DMS79 treated with DMSO at 0.1 percent for 48 hours (cell line): ENCODE measurements at places on chromosomes 6 and 20.

GRCh38 chr6:163659803-163660202 is 245.3 kb downstream of the QKI start:
- DNase-seq = no peak

DNA sequence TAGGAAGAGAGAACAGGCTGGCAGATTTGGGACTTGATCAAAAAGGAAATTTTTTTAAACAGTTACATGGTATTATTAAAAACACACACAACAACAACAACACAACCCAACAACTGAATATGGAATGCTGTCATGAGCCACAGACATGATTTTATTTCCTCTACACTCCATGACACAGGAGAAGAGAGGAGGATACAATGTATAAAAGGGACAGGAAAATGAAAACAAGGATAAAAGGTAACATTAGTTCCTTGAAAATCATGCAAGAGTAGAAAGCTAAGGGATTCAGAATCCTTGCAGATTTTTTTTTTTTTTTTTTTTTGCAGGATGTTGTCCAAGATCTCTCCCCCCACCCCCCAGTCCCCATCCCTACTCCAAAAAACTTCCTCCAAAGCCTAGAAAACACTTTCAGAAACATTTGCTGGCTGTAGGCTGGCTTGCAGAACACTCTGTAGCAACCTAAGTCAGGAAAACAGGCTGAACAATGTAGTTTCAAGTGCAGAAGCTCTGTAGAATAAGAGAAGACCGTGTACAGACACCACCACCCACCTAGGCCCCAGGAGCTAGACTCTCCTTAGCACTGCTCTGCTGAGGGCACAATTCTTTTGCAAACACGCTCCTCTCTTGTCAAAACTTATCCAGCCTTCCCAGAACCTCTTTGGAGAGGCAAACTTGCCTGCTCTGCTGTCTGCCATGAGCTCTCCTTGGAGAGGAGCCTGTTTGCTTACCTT is 845 bp downstream of the ZMYND8 start:
- DNase-seq = no peak

GRCh38 chr20:50038169-50038568 is 55.4 kb downstream of the SNAI1 start:
- DNase-seq = no peak

GRCh38 chr6:34549026-34549803 is 6.9 kb downstream of the SPDEF start:
- DNase-seq = no peak

DNA sequence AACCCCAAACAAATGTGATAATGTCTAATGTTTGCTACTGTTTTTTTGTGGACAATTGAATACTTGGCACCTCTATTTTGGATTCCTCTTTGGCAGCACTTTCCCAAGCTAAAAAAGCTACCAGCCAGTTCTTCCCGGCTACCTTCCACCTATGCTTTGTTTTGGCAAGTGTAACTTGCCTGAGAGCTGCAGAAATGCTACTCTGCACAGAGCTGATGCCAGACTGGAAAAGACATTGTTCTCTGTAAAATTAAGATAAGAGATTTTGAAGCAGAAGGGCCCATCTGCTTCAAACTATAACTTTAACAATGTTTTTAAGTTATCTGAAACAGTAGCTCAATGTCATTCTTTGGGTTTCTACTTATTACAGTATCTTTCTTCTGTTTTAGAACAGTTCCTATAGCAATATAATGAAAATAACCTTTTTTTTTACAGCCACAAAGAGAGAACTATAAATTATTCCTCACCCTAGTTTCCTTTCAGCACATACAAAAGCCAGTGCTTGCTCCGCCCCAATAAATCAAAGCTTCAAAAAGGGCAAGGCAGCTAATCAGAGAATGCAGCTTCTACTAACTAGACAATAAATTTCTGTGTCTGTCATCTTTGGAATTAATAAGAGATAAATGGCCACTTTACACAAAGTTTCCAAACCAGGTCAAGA is 183.1 kb downstream of the UBE3D start:
- DNase-seq = no peak

DNA sequence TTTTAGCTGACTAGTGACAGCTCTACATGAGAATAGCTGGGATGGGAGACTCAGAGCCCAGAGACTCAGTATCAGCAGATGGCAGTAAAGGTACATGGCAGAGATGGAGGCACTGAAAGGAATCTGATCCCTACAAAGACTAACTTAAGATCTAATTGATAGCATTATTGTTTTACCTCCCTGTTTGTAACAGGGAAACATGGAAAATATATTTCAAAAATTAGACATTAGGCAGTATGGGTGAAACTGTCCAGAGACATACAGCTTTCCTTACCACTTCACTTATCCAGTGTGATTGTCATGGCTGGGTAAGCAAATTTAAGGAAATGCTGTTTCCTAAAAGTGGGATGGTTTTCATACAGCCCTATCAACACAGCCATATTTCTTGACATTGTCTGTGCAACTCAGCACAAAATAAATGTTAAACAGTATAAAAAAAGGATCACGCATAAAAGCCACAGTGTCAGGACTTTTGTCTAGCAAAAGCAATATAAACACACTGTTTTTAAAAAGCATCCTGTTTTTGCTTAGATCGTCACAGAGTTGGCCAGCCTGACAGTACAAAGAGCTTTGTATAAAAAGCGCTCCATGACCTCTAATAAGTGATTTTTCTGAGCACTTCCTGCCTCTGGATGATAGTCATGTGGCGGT is 376.9 kb downstream of the PHF3 start:
- no peak for DNase-seq

GRCh38 chr20:58407966-58408557 is 19.0 kb downstream of the VAPB start:
- no peak for DNase-seq

- peak; percentile 10 for DNase-seq
Observed at GRCh38 chr20:23265226-23265625, 85.4 kb upstream of the NXT1 start.

DNA sequence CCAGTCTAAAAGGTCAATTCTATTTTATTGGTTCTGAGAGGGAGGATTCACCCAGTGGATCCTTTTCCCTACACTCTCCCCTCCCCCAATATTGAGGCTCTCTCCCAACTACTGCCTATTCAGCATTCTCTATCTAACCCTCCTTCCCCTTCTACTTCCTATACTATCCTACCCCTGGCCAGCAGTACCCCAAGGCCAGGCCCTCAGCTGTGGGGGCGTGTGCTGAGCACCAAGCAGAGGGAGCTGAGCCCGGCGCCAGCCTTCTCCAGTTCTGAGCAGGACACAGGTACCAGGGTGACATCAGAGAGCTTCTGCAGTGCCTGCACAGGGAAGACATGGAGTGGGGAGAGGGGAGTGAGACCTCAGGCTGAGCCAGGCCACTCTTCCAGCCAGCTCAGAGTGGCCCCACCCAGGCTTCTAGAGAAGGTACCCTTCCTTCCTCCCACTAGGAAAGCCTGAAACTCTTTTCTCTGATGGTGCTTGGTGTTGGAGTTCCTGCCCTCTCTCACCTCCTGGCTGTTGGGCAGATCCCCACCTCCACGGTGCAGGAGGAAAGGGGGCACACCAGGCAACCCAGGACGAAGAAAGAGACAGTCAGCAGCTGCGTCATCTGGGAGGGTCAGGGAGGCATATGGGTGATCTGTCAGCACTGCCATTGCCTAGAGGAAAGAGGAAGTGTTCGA is 1.9 kb downstream of the DDAH2 start:
- DNase-seq = no peak

GRCh38 chr6:129882510-129883023 is 21.5 kb upstream of the TMEM244 start:
- no peak for DNase-seq
